Activated CD8-positive, alpha-beta memory T cell treated with anti-CD3 and anti-CD28 coated beads for 1 hour (primary cell): ENCODE measurements at places on chromosomes 7 and 10.

GRCh38 chr10:69130251-69130650 lies 6.3 kb downstream of the VPS26A start:
- DNase-seq = no peak

GRCh38 chr7:25132430-25132829 lies 7.4 kb upstream of the CYCS start:
- no peak for DNase-seq

GRCh38 chr7:141074162-141074991 lies 513 bp downstream of the TMEM178B start:
- DNase-seq = no peak

DNA sequence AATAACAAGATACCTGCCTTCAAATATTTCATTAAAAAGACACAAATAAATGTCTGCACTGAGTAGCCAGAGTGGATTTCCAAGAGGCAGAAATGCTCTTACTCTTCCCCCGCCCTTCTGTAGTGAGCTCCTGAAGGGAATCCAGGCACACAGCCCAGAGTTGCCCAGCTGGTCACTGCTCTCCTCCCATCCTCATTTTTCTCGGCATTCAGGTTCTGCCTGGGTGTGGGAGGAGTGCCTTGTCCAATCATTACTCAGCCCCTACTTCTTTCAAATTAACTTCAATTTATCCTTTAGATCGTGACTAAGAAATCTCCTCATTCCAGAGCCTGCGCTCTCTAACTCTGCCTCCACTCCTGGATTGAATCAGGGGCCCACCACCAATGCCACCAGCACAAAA lies 12.2 kb downstream of the CCDC6 start:
- DNase-seq = no peak

GRCh38 chr7:123662755-123663154 lies 7.1 kb downstream of the LMOD2 start:
- no peak for DNase-seq

GRCh38 chr10:75228834-75229233 lies 6.9 kb downstream of the COMTD1 start:
- no peak for DNase-seq

DNA sequence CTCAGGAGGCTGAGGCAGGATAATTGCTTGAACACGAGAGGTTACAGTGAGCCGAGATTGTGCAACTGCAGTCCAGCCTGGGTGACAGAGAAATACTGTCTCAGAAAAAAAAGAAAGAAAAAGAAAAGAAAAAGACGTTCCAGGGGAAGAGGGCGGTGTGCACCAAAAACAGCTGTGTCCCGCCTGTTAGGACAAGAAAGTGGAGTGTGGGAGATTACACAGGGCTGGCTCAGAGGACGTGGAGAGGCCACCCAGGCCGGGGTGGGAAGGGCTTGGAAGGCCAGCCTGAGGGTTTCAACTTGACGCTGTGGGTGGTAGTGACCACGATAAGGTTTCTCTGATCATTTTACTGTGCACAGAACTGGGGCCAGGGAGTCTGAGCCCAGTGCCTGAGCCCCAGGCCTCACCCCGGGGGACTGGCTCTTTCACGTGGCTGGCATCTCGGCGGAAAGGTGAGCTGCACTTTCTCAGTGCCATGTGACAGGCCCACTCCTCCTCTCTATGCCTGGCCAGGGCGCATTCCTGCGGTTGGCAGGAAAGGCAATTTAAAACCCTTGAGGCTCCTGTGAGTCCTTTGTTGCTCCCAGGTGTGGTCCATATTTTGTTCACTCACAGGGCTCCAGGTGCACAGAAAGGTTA lies 13.9 kb downstream of the RHBDD2 start:
- no peak for DNase-seq

GRCh38 chr7:31175672-31176071 lies 123.6 kb downstream of the ADCYAP1R1 start:
- no peak for DNase-seq

GRCh38 chr10:79287973-79288723 lies 59.1 kb upstream of the PPIF start:
- DNase-seq = no peak

GRCh38 chr10:1157615-1157933 lies 101.4 kb downstream of the WDR37 start:
- DNase-seq = no peak

DNA sequence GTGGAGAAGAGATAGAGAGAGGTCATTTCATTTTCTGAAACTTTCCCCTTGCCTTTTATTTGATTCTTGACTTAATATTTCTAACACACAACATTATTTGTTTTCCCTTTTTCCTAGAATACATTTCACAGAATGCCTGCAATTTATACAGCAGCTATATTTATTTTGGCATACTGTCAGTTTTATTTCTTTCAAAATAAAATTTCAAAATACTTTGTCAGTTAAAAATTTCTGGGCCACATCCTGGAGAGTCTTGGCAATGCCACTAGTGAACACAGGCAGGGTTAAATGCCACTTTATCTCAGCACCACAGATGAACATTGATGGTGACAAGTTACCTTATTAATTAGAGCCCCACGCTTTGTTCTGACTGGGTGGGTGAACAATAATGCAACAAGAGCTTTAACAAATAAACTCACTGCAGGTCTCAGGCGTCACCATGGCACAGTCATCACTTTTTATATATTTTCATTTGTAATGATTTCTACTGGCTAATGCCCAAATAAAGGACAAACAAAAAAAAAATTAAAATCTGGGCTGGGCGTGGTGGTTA lies 494.0 kb downstream of the KIF20B start:
- no peak for DNase-seq

DNA sequence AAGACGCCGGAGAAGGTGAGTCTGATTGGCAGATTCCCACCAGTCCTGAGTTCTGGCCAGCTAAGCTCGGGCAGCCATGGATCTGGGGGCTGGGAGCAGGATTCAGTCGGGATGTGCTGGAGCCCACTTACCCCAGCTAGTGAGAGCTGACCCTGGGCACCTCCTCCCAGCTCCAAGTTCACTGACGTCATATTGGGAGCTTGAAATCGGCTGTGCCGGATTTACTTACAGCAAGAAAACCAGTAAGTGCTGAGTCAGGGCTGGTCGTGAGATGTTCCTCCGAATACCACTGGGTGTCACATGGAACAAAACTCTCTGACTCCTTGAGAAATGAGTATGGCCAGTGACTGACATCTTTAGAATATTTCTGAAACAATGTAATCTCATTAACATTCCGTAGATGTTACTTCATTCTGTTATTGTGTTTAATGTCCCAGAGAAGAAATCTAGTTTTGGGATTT lies 621.2 kb downstream of the SDK1 start:
- DNase-seq = no peak

DNA sequence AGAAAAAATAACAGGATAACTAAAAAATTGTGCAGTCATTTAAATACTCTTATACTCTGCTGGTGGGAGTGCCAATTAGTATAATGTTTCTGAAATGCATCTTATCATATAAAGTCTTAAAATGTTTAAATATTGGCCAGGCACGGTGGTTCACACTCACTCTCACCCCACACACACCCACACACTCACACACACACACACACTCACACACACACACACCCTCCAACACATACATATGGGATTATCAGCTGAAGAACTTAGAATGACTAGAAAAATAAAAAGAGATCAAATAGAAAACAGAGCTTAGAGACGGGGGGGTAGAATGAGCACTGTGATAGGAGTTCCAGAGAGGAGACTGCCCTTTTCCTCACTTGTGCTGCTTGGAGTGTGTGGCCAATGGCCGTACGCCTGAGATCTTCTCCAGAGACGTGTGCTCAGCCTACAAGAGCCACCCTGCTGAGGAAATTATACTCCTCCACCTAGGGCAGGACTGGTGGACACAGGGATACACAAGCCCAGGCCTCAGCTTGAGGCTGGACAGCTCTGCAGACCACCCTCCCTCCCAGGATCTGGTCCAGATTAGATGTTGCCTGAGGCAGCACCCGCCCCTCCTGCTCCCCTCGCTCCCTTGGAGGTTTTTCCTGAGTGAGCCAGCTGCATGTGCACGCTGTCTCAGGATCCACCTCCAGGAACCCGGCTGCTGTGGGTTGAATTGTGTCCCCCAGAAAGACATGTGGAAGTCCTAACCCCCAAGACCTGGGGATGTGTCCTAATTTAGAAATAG lies 26.5 kb upstream of the PRKAG2 start:
- no peak for DNase-seq

DNA sequence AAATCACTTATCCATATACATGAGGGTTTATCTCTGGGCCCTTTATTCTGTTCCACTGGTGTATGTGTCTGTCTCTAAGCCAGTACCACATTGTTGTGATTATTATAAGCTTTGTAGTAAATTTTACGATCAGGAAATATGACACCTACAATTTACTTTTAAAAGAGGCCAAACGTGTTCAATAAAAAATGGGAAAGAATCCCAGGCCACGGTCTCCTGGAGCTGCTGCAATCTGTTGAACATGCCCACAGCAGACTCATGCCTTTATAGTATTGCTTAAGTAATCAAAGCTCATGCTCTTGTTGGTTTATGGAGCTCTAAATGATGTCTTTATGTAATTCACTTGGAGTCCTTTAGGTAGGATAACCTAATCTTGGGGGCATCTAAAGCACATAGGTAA lies 273.0 kb downstream of the ZMYND11 start:
- no peak for DNase-seq

DNA sequence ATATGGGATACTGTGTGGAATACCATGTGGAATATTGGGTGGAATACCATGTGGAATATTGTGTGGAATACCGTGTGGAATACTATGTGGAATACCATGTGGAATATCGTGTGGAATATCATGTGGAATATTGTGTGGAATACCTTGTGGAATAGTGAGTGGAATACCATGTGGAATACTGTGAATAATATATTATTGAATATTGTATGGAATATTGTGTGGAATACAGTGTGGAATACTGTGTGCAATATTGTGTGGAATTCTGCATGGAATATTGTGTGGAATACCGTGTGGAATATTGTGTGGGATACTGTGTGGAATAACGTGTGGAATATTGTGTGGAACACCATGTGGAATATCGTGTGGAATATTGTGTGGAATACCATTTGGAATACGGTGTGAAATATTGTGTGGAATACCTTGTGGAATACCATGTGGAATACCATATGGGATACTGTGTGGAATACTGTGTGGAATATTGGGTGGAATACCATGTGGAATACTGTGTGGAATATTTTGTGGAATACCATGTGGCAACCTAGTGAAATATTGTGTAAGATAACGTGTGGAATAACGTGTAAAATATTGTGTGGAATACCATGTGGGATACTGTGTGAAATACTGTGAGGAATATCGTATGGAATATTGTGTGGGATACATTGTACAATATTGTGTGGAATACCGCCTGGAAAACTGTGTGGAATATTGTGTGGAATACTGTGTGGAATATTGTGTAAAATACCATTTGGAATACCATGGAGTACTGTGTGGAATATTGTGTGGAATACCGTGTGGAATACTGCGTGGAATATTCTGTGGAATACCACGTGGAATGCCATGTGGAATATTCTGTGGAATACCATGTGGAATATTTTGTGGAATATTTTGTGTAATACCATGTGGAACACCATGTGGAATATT lies 133.9 kb upstream of the CHST15 start:
- DNase-seq = no peak

GRCh38 chr10:118725886-118726500 lies 28.8 kb downstream of the CACUL1 start:
- no peak for DNase-seq

DNA sequence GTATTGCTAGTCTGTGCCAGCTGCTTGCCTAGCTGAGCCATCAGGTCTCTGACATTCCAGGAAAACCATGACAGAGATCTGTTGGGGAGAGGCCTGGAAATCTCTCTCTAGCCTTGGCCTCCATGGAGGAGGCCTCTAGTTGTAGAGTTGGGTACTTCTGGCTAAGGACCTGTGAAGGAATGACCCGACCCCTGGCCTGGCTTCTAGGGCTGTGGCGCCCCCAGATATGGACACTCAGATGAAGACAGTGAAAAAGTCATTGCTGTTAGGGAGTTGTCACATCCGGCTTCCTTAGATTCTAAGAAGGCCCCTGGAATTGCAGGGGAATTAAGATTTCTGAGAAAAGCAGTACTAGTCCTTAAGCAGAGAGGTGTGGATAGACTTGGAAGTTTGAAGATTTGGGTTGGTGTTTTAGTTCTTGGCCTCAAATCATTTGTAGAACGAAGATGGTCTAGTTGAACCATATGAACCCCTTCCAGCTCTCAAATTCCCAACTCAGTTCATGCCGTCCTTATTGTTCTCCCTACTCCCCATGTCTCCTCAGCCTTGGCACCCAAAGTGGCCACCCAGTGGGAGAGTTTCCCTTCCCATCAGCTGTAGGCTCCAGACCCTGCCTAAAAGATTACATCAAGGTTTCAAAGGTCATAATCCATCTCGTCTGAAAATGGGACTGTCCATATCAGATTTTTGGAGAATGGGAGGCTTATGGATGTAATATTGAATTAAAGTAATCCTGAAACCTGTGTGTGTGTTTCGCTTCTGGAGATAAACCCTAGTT lies 7.0 kb downstream of the HHEX start:
- no peak for DNase-seq

DNA sequence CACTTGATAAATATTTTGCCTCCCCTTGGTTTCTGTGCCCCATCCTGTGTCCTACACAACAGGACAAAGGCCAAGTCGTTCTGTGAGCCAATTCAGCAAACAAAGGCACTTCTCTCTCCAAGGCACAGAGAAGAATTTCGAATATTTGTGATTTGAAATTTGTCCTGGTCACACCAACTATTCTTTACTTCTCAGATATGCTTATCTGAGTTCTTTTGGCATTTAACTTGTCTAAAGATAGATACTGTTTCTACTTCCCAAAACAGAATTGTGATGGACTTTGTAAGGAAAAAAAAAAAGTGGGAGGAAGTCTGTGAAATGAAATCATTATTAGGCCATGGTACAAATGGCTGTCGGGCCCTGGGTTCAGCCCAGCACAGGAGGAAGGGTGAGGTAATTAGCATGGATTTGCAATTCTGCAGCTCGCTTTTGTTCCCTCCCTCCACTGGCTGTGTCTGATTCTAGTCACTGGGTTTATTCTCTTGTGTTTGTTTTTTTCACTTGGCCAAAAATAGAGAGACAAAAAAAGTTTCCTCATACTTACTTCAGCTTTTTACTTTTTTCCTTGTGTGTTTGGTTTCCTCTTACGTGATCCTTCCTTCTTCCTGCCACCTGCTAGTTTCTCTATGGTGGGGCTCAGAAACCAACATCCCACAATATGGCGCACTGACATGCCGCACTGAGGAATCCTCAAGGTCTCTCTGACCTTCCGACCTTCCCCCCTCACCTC lies 108.2 kb upstream of the MKLN1 start:
- DNase-seq = no peak

GRCh38 chr10:119677904-119678755 lies 26.9 kb downstream of the BAG3 start:
- no peak for DNase-seq

- DNase-seq = no peak
Measured at GRCh38 chr10:72276421-72277339, 3.0 kb downstream of the DDIT4 start.
